ENCODE measurements at places on chromosomes 1 and 21.

DNA sequence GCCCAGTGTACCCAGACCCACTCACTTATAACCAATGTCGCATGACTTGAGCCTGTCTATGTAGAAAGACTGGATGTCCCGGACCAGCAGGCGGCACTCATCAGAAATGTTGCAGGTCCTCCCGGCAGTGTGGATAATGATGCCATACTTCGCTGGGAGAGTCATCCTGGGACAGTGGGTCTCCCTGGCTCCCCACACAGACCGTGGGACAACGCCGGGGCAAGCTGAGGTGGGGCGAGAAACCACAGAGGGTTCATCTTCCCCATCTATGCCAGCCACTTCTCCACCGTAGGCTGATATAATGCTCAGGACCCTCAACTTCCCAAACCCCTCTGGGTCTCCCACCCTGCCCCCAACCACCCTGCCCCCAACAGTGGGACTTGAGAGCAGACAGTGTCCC lies 8.3 kb downstream of the PGLYRP4 start:
- DNase-seq, result no peak

DNA sequence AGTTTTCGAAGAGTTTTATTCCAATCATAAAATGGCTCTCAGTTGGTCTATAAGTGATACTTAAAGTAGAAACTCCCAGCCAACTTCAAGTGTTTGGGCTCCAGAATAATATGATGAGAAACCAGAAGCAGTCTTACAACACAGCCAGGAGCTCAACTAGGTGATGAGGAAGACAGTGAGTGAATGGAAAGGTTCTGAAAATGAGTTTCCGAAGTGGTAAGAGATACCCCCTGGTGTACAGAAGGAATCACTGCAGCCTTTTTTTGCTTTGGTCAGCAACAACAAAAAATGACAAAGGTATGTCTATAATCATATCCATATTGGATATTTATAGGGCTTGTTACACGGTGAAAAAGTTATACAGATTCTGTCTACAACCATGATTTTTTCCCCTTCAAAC lies 16.5 kb downstream of the KRTAP19-1 start:
- DNase-seq, result no peak

DNA sequence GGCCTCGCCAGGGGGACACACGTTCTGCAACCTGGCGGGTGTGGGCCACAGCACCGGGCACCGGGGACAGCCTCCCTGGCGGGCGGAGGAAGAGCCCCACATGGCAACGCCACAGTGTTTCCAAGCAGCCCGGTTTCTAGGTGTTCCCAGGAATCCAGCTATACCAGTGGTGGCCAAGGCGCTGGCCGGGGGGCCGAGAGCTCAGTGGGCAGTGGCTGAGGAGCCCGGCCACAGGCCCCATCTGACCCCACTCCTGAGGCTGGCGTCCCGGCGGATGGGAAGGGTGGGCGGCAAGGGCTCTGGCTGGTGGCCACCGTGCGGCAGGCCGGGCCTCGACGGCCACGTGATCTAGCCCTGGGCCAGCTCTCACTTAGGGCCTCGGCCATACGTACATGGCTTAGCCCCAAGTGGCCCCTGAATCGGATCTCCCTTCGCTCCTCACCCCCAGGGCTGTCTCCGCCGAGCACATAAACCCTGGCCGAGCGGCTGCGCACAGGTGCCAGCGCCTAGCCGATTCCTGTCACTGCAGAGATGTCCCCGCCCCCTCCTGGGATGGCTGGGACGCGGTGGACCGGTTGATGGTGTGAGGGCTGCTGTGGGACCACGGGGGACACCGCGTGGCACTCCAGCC lies 68.7 kb downstream of the MORN1 start:
- no peak for DNase-seq

- no peak for DNase-seq
Observed at GRCh38 chr1:155983191-155984024, 5.1 kb upstream of the ARHGEF2 start.
